Thyroid gland (tissue), 4 donors: ENCODE measurements at places on chromosomes 1 and 21. TPM values are rescaled to one million over a fixed set of nuclear protein-coding genes. Genes with fewer than 3 reads are reported as not detected.

The CASQ1 gene
- total RNA-seq = not detected

The ANKRD45 gene
- 2.3 TPM for total RNA-seq

The TARBP1 gene
- total RNA-seq = 58.1 TPM

The DEPDC1 gene
- 0.13 TPM for total RNA-seq

The SLAMF6 gene
- total RNA-seq = 1.3 TPM

The MFSD2A gene
- total RNA-seq = 9.1 TPM

- DNase-seq = no peak
Observed at GRCh38 chr1:189434461-189434860, 1043.2 kb downstream of the BRINP3 start.

DNA sequence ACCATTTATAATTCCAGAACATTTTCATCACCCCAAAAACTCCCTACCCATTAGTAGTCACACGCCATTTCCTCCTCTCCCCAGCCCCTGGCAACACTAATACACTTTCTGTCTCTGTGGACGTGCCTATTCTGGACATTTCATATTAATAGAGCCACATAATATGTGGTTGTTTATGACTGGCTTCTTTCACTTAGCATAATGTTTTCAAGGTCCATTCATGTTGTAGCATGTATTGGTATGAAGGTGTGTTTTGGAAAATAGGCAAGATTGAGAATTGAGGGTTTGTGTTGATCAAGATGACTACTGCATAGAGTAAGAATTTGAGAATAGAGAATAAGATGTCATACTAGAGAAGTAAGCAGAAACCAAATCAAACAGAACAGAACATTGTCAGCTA, 67.5 kb downstream of the ZFYVE9 start:
- DNase-seq = no peak

DNA sequence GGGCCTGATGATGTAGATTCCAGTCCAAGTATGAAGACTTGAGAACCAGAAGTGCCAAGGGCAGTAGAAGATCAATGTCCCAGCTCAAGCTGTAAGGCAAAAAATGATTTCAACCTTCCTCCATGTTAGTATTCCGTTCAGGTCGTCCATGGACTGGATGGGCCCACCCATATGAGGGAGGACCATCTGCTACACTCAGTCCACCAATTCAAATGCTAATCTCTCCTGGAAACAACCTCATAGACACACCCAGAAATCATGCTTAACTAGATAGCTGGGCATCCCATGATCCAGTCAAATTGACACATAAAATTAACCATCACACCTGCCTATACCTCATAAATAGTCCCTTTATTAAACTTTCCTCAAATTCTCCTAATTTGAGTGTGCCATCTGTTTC, 73.3 kb upstream of the NFASC start:
- DNase-seq = no peak

DNA sequence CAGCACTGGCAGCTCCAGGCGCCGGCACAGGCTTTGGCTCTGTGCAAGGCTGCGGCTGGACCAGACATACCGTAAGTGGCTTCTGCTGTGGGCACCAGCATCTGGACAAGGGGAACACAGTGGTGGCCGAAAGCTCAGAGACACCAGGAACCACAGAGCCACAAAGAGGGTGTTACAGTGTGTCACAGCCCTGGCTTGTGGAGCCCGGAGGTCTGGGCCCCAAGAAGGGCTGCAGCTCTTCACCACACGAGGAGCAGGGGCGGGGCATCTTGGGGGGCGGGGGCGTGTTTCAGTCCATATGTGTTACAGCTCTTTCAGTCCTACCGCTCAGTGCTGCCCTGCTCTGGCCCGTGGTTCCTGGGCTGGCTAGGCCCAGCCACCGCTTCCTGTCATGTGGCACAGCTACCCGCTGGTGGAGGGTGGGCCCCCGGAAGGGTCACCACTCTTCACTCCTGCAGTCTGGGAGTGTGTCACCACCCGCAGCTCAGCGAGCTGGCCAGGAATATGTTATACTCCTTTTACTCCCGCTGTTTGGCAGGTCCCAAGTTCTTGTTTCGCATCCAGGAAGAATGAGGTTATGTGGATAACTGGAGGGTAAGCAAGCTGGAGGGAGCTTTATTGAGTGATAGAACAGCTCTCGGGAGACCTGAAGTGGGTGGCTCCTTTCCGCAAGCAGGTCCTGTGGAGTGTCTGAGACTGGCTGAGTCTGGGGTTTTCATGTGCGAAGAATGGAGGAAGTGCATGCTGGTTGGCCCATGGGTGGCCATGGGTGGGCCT, 3.3 kb upstream of the LSM10 start:
- peak; percentile 33 for DNase-seq

GRCh38 chr1:109229531-109230127, 15.9 kb downstream of the SARS1 start:
- DNase-seq = no peak

- no peak for DNase-seq
Observed at GRCh38 chr1:24803220-24803619, 58.0 kb downstream of the CLIC4 start.

- no peak for DNase-seq
Observed at GRCh38 chr1:75796376-75797272, at the start of gene MSH4. Gene MSH4 (plus strand): TSS chr1:75796882. CDS start chr1:75796986, 104 bp downstream.

DNA sequence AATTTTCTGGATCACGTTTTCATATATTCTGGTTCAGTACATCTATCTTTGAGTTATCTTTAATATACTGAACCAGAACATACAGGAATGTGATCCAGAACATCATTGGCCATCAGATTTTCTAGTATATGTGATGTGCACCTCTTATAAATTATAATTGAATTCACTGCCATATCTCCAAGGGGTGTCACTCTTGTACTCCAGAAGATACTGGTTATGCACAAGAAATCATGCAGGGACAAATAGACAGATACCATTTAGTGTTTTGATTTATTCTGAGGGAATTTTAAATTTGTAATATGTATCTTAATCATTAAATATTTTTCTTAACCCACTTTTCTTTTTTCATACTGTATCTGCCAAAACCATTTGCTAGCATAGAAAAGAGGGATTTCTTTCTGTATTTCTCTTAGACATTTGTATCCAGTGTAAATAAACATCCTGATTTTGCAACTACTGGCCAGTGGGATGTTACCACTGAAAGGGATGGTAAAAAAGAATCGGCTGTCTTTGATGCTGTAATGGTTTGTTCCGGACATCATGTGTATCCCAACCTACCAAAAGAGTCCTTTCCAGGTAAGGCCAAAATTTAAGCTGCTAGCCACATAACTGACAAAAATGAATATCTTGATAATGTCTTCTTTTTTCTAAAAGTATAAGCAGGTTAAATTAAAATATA, 16.7 kb downstream of the FMO3 start:
- DNase-seq = no peak
